Gastrocnemius medialis (tissue), 4 donors: ENCODE measurements at places on chromosomes 12 and 14. TPM values are rescaled to one million over a fixed set of nuclear protein-coding genes. Genes with fewer than 3 reads are reported as not detected.

GRCh38 chr12:122928404-122929147 is 32.7 kb upstream of the VPS37B start:
- no peak for DNase-seq

MTA1 gene
- total RNA-seq = 29.0 TPM

DNA sequence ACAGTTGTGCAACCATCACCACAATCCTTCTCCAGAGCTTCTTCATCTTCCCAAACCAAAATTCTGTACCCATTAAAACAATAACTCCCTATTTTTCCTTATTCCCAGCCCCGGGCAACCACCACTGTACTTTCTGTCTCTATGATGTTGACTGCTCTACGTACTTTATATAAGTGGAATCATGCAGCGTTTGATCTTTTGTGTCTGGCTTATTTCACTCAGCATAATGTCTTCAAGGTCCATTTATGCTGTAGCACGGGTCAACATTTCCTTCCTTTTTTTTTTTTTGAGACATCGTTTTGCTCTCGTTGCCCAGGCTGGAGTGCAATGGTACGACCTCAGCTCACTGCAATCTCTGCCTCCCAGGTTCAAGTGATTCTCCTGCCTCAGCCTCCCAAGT is 162.7 kb upstream of the GSC start:
- no peak for DNase-seq

NKX2-8 gene
- total RNA-seq = not detected

FSCB gene
- total RNA-seq = not detected

COA8 gene
- 111 TPM for total RNA-seq
